Brain (organoid and tissue), 16 donors: ENCODE measurements at places on chromosomes 11 and 22. TPM values are rescaled to one million over a fixed set of nuclear protein-coding genes. Genes with fewer than 3 reads are reported as not detected.

The OR6A2 gene
- polyA plus RNA-seq: not detected

GRCh38 chr11:12682288-12682687, 8.1 kb downstream of the TEAD1 start:
- DNase-seq: no peak

- DNase-seq: peak; percentile 51
Measured at GRCh38 chr22:42160830-42161696, 30.5 kb upstream of the CYP2D6 start.

The ANO1 gene
- polyA plus RNA-seq: 0.92 TPM

The SLC16A8 gene
- polyA plus RNA-seq: 1.2 TPM

DNA sequence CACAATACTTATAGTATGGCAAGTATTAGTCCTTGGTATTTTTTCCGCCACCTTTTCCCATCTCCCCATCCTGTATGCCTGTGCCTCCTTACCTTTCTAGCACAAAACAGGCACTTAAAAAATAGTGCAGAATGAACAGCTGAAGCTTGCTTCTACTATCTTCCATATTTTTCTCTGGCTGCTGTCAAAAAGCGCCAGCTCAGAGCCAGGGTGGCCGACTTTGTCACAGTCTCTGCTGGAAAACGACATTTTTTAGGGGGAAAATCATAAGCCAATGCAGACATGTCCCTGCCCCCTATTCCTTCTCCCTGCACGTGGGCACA, 26.5 kb upstream of the ROBO3 start:
- no peak for DNase-seq

- DNase-seq: no peak
Measured at GRCh38 chr11:82996966-82997606, 74.6 kb downstream of the RAB30 start.

- peak; percentile 95 for DNase-seq
Measured at GRCh38 chr11:57213342-57214097, 23.5 kb downstream of the APLNR start.

- no peak for DNase-seq
Measured at GRCh38 chr11:1557904-1558774, 13.9 kb downstream of the DUSP8 start.

DNA sequence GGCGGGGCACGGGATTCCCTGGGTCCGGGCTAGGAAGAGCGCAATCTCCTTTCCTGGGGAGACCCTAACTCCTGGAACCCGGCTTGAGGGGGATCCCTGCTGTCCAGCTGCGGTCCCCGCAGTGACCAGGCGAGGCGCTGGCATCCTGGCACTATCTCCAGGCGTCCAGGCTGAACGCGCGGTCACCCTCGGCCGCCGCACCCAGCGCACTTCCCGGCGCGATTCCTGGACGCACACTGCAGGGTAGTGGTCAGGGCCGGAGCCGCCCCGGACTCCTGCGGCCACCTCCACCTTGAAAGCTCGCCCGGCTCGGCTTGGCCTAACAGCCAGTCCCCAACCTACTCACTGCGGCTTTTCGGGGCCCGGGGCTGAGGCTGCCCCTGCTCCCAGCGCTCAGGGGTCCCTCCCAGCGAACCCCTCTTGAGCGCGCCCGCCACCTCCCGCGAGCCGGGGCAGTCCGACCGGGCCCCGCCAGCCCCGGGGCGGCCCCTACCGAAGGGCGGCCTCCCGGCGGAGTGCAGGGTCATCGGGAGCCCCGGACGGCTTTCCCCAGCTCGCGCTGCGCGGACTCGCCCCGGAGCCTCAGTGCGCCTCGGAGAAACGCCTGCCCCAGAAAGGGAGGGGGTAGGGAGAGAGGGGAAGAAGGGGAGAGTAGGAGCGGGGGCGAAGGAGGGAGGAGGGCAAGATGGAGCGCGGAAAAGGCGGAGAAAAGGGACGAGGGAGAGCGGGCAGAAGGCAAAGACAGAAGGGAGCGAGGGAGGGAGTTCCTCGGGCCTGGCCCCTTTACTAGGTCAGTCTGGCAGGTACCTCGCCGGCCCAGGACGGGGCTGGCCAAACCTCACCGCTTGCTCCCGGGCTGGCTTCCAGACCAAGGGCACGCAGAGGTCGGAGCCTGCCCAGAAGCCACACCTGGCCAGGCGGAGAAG, 1.0 kb downstream of the POU2AF3 start:
- peak; percentile 76 for DNase-seq

The MIOX gene
- 0.61 TPM for polyA plus RNA-seq

- no peak for DNase-seq
Measured at GRCh38 chr22:45572444-45572843, 69.8 kb downstream of the FBLN1 start.

GRCh38 chr11:119447664-119448242, 24.8 kb upstream of the THY1 start:
- peak; percentile 11 for DNase-seq
